ENCODE measurements at places on chromosomes 3 and 15.

DNA sequence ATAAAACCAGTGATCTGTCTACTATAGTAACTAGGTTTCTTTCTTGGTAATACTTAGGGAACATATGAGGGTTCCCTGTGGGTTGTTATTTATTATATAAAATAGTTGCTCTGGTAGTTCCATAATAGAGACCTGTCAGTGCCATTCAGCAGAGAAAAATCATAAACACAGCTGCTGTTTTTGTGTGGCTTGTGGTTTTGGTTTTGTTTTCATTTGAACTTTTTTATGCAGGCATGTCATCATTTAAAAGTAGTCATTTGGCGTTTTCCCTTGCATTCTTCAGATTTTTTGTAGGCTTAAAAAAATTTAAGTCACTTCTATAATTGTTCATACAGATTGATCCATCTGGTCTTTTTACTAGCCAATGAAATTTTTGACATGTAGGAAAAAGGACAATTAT lies 47.9 kb downstream of the PIK3CA start:
- DNase-seq = peak; percentile 67

GRCh38 chr3:194740859-194741491 lies 55.3 kb downstream of the FAM43A start:
- peak; percentile 81 for DNase-seq

GRCh38 chr15:89740137-89740536 lies 10.9 kb downstream of the MESP1 start:
- DNase-seq = peak; percentile 74

GRCh38 chr3:179067839-179068238 lies 3.8 kb downstream of the ZMAT3 start:
- no peak for DNase-seq

DNA sequence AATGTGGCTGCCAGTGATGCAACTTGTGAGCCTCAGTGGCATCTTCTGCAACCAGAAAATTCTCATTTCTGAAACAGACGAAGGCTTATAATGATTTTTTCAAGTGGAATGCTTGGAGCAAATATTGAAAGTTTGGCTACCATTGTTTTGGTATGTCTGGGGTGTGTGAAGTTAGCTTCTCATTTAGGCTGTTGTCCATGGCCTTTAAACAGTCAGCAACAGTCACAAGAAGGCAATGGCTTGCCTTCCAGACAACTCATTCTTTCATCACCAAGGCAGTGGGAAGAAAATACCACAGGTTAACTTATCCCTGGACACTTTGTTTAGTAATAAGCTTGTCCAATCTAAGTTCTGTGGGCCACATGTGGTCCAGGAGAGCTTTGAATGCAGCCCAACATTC lies 4.7 kb upstream of the BNC1 start:
- DNase-seq = no peak

GRCh38 chr15:55257938-55258337 lies 31.7 kb downstream of the RAB27A start:
- no peak for DNase-seq

- DNase-seq = peak; percentile 32
Measured at GRCh38 chr3:170867143-170867937, 2.7 kb downstream of the RPL22L1 start.

GRCh38 chr15:39599871-39600270 lies 19.0 kb downstream of the THBS1 start:
- DNase-seq = peak; percentile 29

- DNase-seq = no peak
Measured at GRCh38 chr15:68770216-68770615, 50.5 kb downstream of the ANP32A start.

GRCh38 chr3:132236701-132237651 lies 80.2 kb upstream of the ACP3 start:
- DNase-seq = no peak

DNA sequence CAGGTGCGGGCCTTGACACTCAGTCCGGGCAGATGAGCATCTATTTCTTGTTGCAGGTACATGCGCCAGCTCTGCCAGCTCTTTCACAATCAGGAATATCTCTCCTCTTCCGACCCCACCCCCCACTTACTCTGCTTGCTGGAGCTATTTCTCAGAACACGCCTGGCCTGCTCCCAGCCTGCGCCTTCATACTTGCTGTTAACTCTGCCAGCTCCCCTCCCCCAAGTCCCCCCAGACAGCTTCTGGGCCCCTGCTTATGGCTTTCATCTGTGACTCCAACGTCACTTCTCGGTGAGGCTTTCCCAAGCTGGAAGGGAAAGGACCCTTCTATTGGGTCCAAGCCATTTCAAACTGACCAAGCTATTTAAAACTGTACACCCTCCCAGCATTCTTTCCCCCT lies 15.2 kb downstream of the MAGEF1 start:
- DNase-seq = no peak

- peak; percentile 46 for DNase-seq
Measured at GRCh38 chr3:16480861-16481545, 32.5 kb downstream of the RFTN1 start.

- DNase-seq = no peak
Measured at GRCh38 chr3:48187579-48188265, 495 bp downstream of the CDC25A start.

- DNase-seq = peak; percentile 65
Measured at GRCh38 chr15:57395292-57395691, 19.0 kb downstream of the CGNL1 start.

GRCh38 chr3:155664925-155665695 lies 79.8 kb downstream of the PLCH1 start:
- peak; percentile 82 for DNase-seq

DNA sequence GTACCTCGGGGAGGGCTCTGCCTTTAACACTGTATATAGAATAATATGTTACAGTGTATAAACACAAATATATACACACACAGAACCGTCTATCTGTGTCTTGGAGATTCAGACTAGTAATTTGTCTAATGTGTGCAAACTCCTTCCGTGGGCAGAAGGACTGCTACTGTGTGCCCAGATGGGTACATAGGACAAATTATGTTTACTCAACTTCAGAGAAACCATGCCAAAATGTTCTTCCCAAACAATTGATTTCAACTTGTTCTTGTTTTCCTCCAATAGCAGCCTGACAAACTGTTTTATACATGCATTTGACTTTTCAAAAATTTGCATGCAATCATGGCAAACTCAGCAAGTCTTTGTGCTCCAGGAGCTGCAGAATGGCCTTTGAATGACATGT lies 97.5 kb downstream of the FRMD5 start:
- no peak for DNase-seq

- DNase-seq = peak; percentile 71
Measured at GRCh38 chr15:44545913-44546802, 9.2 kb downstream of the EIF3J start.

DNA sequence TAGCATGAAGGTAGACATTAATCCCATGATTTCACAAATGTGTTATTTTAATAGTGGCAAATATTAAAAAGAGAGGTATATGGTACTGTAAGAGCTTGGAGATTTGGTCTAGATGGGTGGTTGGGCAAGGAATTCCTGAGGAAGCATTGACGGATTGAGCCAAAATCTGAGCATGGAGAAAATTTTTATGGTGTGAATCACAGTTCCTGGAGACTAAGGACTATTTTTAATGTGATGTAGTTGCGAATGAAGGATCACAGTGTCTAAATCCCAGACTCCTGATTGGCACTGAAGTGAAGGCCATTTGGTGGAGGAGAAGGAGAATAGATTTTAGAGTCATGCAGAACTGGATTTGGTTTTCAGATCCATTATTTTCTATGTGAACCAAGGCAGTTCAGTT lies 188.7 kb upstream of the FEZF2 start:
- DNase-seq = peak; percentile 16

DNA sequence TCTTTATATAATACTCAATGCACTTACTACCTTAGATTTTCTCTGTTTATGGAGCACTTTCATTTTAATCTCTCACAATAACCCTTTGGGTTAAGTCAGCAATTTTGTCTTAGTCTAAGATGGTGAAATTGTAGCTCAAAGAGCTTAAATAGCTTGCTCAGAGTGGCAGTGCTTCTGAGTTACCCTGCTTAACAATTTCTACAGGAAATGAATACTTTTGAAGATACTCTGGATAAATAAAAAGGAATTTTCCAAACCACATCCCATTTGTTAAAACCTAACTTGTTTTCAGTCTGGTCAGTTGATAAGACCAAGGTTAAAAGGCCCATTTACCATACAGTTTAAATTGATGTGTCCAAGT lies 37.2 kb downstream of the HMG20A start:
- peak; percentile 66 for DNase-seq

- no peak for DNase-seq
Measured at GRCh38 chr15:98438326-98438725, 210.0 kb upstream of the IGF1R start.

DNA sequence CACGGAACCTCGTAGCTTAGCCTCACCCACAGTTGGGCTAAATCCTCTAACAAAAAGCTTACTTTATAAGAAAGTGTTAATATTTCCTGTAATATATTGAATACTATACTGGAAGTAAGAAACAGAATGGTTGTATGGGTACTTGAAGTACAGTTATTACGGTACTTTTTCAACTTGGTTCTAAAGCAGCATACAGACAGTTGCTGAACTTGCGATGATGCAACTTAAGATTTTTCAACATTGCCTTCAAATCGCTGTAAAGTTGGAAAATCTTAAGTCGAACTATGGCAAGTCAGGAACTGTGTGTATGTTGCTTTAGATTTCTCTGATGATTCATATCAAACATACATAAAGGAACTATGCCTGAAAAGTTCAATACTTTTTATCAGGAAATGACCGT lies 204.4 kb upstream of the C2CD4B start:
- no peak for DNase-seq

DNA sequence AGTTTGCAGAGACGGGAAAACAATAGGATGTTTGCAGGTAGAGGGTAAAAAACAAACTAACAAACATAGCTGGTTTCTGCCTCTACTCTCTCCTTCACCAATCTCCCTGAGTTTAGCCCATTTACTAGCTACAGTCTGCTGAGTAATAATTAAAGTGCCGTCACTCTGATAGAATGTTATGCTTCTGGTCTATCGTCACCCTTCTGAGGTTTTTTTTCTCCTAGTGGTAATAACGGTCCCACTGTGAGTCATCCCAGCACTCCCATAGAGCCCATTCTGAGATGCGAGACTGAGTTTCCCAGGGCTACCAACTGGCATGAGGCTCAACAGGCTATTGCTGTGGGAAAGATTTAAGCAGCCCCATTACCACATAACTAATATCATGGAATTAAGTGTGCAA lies 56.4 kb downstream of the PLAAT1 start:
- no peak for DNase-seq

DNA sequence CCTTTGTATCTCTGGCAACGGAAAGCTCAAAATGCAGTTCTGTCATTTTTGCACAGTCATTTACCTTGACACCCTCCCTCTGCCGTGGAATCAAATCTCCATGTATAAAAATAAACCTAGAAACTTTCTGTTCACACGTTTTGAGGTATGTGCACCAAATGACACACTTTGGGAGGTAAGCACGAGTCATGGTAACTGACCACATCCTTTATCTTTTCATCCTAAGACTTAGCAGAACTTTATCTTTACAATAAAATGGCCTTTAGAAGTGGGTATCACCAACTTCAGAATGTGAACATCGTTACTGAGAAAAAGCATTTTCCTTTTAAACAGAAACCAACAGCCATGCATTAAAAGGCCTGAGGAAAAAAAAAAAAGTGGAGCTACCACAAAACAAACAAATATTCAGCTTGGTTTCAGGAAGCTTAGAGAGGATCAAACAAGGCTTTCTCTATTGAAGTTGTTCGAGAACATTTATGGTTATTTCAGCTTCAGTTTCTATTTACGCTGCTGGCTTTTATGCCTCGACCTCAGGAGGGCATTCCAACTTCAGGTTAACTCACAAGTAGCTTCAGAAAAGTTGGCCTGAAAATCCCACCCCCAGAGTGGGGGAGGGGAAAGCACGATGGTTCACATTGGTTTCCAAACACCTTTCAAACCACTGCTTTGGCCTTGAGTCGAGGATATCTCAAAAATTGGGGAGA lies 171.1 kb upstream of the ICE2 start:
- DNase-seq = peak; percentile 17

GRCh38 chr3:10334042-10334441 lies 13.1 kb upstream of the SEC13 start:
- no peak for DNase-seq

- no peak for DNase-seq
Measured at GRCh38 chr3:171984883-171985282, 54.5 kb upstream of the FNDC3B start.

DNA sequence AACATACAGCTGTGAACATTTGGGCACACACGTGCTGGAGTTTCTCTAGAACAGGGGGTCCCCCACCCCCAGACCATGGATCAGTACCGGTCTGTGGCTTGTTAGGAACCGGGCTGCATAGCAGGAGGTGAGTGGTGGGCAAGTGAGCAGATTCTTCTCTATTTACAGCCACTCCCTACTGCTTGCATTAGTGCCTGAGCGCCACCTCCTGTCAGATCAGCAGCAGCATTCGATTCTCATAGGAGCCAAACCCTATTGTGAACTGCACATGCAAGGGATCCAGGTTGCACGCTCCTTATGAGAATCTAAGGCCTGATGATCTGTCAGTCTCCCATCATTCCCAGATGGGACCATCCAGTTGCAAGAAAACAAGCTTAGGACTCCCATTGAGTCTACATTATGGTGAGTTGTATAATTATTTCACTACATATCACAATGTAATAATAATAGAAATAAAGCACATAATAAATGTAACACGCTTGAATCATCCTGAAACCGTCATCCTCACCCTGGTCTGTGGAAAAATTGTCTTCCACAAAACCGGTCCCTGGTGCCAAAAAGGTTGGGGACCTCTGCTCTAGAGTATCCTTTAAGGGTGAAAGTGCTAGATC lies 25.8 kb downstream of the CHRM5 start:
- DNase-seq = peak; percentile 51

DNA sequence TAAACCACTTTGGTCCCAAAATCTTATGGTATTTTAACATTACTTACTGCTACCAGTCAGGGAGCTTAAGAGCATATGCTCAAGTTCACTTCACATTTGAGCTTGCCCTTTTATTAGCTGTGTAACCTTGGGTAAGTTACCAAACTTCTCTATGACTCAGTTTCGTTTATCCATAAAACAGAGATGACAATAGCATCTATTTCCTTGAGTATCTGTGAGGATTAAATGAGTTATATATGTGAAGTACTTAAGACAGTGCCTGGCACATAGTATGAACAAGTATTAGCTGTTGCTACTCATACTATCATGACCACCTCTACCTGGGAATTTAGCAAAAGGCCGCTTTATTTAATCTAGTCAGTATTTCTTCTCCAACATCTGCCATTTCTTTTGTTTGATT lies 5.9 kb downstream of the ATOSA start:
- DNase-seq = peak; percentile 20

DNA sequence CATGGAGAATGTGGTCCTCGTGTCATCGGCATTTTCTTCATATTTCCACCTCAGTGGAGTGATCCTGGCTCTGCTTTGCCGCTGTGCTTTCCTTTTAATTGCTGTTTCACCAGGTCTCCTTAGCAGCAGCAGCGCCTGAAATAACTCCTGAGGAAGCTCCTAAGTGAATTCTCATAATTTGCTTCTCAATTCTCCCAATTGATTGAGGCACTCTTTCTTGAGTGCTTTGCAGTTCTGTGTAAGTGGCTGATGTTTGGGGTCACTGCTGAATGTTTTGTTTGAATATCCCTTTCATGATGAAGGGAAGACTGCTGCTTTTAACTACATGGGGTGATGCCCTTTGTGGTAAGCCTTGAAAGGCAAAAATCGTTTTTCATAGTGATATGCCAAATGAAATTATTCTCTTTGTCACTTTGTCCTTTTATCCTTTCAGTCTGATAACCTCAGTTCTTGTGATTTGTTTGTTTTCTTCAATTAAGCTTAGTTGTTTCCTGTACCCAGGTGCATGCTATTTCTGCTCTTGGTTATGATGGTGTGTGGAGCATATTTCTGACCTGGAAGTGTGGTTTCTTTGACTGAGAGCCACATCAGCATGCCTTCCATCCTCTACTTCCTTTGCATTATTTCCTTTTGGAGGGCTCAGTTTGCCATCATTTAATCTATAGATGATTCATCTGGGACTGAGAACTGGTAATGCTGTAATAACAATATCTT lies 36.7 kb downstream of the HMG20A start:
- DNase-seq = peak; percentile 41
